T-helper 22 cell (primary cell): ENCODE measurements at places on chromosomes 11 and 22.

DNA sequence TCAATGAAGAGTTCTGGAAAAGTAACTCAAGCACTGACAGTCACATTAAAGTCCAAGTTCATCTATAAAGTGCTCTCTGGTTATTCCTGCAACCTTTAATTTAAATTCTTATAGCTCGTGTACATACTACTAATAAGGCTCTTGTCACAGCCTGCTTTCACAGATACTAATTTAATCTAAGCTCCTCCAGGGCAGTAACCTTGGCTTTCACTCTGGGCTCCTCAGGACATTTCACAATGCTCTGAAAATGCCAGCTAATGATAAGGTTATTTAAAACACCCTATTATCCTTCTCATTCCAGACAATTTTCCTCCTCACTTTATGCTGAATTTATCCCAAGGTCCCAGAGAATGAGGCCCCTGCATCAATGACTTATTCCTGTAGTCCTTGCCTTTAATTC lies 242.7 kb upstream of the CCDC90B start:
- no peak for DNase-seq

GRCh38 chr11:91248199-91248807 lies 976.3 kb upstream of the FAT3 start:
- no peak for DNase-seq

GRCh38 chr22:27278946-27279345 lies 522.6 kb downstream of the MN1 start:
- no peak for DNase-seq

GRCh38 chr11:4087551-4087950 lies 7.0 kb upstream of the RRM1 start:
- DNase-seq, result no peak
